SJSA1 (cell line): ENCODE measurements at places on chromosomes 1 and 21.
A peak's percentile ranks its signal among the peaks of the same experiment; 100 is the strongest.

GRCh38 chr1:63773815-63774616, at the start of gene ROR1:
TSS of gene ROR1 (plus strand) at chr1:63774017.
- peak; percentile 90 for DNase-seq

DNA sequence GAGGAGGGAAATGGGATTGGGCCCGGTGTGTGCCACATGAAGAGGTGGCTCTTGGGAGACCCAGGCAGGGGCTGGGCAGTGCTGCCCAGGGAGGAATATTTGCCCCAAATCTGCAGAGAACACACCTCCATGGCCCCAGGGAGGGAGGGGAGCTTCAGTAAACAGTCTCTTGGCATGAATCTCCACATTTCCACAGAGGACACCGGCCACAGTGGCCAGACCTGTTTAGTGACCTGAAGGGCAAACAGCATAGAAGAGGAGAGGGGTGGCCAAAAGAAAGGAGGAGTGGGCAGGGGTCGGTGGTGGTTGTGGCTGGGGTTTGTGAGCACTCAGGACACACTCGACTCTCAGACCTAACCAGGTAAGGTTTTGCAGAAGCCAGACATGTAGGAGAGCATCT, 54.0 kb upstream of the IFFO2 start:
- peak; percentile 46 for DNase-seq

- peak; percentile 67 for DNase-seq
These were observed 27.0 kb upstream of the PRSS38 start for GRCh38 chr1:227788271-227789083.

DNA sequence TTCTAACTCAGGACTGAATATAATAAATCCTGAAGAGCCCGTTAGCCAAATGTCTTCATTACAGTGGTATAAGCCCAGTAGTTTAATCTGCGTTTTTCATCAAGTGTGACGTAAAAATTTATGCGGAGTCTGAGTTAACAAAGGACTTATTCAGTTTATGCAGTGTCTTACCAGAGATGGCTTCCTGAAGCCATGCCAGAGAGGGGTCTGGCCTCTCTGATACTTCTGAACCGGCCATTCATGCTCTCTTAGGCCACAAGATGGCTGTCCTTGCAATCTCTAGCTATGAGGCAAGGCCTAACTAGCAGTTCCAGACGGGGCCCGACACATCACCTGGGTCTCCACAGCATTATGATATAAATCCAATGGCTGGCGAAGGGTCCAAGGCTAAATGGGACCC, 101.4 kb downstream of the TEX35 start:
- DNase-seq: no peak

- DNase-seq: no peak
These were observed 394.8 kb downstream of the PTPRC start for GRCh38 chr1:199033661-199034060.

- DNase-seq: peak; percentile 85
These were observed 159.2 kb downstream of the RUNX1 start for GRCh38 chr21:34889676-34890469.

- DNase-seq: no peak
These were observed 96.4 kb downstream of the GLIS1 start for GRCh38 chr1:53642607-53643006.

DNA sequence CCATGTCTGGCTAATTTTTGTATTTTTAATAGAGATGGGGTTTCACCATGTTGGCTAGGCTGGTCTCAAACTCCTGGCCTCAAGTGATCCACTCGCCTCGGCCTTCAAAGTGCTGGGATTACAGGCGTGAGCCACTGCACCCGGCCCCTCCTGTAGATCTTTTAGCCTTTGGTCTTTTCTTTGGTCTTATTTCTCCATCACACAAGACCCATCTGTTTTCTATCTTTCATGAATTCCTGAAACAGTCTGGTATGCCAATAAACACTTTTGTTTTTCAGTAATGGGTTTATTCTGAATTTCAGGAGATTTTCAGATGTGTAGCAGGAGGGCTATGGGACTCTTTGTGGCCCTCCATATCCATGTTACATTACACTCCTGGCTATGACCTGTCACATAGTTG, 23.2 kb downstream of the ERRFI1 start:
- DNase-seq: no peak

DNA sequence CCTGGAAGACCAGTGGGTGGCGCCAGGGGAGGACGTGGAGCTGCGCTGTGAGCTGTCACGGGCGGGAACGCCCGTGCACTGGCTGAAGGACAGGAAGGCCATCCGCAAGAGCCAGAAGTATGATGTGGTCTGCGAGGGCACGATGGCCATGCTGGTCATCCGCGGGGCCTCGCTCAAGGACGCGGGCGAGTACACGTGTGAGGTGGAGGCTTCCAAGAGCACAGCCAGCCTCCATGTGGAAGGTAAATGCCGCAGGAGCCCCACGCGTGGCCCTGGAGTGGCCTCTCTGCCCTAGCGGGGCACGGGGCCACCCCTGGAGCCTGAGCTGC, 75.2 kb downstream of the OBSCN start:
- peak; percentile 34 for DNase-seq
